ENCODE measurements at places on chromosomes 5 and 9.
A peak's percentile ranks its signal among the peaks of the same experiment; 100 is the strongest.

GRCh38 chr5:1343315-1343751 lies 1.6 kb downstream of the CLPTM1L start:
- no peak for DNase-seq

DNA sequence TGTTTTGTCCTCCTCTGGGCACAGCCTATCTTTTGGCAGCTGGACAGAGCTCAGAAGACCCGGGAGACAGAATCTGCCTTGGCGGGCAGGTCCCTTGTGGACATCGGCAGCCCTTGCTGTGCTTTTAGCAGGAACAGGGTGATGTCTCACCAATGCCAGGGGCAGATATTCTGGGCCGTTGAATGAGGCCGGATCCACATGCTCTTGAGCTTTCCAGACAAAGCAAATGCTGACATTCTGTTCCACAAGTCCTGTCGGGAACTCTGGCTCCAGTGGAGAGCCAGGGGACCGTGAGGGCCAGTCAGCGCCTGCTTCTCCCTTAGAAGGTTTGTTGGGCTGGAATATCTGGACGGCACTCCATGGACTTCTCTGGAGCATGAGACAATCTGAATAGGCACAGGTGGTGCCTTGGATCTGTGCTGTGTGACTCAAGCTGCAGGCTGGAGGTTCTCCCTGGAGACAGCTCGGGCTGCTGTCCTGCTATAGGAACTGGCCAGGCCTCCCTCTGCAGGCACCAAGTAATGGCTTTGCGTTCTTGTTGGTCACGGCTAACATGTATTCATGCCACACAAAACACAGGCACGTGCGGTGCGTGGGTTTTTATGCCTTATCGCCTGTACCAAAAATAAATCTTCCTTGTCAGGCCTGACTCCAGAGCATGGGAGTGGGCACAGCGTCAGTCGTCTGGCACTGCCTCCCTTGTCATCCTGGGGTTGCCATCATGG lies 80.3 kb downstream of the GADD45G start:
- DNase-seq = no peak

GRCh38 chr5:176185133-176185733 lies 53.0 kb upstream of the SIMC1 start:
- no peak for DNase-seq

DNA sequence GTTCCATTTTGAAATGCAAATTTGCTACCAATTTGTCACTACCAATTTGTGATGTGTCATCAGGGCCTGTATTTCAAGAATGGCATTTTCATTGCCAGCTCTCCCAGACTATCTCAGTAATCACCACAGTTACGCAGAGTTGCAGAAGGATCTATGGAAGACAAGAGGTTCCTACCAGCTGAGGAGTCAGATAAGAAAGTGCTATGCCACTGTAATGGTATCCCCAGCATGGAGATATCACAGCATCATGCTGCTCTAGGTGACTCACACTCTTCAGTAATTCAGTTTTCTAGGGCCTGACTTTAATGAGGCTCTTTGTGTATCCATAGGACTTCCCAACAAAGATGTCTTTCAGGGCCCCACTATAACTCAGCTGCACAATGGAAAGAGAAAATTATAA lies 490.3 kb downstream of the ARHGEF28 start:
- no peak for DNase-seq

DNA sequence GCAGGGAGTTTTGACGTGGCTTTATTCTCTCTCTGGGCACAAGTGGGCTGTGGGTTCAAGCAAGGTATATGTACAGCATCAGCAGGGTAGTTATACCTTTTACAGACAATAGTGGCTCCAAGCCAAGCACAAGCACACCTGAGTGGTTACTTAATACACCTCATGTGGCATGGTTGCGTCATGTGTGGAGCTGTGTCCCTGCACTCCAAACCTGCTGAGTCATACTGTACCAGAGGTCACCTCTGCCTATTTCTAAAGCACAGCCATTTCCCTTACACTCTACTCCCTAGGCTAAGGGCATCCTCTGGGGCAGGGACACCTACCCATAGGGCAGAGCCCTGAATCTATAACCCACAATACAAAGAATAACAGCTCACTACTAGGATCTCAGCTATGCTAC lies 147.3 kb downstream of the OSTF1 start:
- no peak for DNase-seq

- DNase-seq = no peak
Observed at GRCh38 chr9:16532272-16532671, 338.2 kb downstream of the BNC2 start.

DNA sequence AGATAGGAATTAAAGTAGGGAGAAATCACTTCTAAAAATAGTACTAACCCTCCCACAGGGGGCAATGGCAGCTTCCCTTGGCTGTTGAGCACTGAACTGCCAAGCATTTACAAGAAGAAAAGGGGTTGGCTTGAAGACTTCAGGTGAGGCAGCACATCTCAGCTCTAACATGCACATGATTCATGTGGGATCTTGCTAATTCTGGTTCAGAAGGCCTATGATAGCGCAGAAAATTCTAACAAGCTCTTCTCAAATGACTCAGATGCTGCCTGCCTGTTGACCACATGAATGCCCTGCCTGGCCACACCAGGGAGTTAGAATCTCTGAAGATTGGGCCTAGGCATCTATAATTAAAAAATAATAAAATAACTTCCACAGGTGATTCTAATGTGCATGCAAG lies 22.6 kb downstream of the CD180 start:
- DNase-seq = no peak

- no peak for DNase-seq
Observed at GRCh38 chr5:145203193-145203592, 631.9 kb downstream of the PRELID2 start.

- DNase-seq = no peak
Observed at GRCh38 chr5:168691891-168692290, 112.7 kb upstream of the PANK3 start.

GRCh38 chr9:37963936-37964739 lies 60.2 kb upstream of the SLC25A51 start:
- DNase-seq = no peak

DNA sequence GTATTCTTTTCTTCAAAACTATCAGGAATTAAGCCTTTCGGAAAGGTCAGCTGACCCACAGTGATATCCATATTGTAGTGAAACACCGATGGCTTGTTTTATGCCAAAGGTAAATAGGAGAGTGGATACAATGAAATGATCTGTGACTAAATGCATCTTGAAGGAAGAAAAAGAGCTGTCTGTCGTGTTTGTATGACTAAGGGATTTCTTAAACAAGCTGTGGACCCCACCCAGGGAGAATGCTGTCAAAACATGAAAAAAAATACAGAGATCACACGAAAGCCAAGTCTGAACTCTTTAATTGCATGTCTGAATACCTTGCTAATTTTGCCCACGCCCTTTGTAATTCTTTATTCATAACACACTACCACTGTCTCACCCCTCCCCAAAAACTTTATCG lies 286.4 kb upstream of the WWC1 start:
- no peak for DNase-seq

DNA sequence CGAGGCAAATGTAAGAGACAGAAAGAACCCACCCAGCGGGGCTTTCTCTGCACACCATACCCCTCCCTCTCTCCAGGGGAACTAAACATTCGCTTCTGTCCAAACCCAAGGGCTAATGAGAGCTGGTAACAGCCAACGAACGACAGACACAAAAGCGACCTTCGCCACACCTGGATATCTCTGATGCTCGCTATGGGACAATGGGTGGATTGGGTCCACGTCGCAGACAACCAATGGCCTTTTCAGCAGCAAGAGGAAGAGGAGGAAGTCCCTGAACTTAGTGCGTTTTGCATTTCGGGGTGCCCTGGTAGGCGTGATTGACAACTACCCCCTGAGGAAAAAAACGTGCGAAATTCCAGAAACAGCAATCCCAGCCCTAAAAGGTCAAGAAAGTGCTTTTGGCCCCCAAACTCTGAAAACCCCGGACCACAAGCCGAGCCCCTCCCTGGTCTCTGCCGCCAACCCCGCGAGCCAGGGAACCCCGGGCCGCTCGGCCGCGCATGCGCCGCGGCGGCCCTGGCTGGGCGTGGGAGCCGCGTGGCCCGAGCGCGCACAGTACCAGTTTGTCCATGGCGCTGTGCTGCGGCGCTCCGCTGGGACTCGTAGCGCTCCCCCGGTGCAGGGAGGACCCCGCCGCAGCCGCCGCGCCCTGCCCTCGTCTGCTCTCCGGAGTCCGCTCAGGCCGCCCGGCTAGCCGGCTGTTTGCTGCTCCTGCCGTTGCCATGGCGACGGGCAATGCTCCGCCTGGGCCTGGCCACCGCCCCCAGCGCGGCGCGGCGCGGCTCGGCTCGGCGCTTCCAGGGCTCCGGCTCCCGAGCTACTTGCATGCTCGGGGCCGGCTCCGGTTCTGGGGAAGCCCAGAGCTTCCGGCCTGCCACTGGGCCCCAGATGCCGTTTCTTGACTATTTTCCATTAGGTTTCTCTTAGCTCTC lies 66.9 kb upstream of the DNAH5 start:
- DNase-seq = peak; percentile 95

DNA sequence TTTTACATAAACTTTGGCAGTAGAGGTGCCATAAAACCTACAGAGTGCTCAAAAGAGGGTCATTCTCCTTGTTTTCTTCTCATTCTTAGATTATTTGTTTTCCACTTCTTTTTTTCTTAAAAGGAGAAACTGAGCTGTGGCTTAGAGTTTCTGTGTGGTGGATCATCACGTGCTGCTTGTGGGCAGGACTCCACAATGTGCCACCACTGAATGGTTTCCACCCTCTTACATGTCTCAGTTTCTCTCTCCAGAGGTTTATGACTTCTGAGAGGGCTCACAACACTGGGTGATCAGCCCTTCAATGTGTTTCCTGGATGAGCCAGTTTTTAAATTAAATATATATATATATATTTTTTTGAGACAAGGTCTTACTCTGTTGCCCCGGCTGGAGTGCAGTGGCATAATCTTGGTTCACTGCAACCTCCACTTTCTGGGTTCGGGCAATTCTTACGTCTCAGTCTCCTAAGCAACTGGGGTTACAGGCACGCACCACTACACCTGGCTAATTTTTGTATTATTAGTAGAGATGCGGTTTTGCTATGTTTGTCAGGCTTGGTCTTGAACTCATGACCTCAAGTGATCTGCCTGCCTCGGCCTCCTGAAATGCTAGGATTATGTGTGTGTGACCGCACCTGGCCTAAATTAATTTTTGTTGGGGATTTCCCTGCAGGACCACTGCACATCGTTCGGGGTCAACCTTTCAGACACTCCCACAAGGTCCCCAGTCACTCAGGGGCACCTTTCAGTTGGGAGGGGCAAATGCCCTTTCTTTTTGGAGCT lies 3.1 kb upstream of the UNC13B start:
- no peak for DNase-seq

GRCh38 chr9:113966394-113966793 lies 90.3 kb downstream of the ZNF618 start:
- no peak for DNase-seq

DNA sequence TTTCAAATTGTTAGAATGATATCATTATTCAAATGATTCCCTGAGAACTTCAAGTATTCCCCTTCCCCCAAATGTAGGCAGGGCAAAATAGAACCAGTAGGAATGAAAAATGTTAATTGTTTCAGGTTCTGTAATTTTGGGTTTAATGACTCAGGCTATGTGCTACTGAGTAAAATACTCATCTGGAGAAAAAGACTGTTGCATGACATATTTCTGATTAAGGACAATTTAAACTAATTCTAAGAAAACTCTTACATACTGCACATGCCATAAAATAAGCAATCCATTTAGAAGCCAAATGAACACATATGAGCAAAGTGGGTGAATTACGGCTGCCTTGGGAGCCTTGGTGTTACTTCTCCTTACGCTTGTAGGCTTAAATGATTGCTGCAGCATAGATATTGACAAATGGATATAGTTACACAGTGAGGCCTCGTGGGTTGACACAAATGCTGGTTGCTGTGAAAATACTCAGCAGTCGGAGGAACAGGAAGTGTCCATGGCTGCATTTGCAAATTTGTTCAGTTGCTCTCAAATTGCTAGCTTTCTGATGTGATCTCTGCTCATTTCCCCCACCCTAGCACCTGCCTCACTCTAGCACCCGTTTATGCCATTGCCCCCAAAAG lies 174.9 kb upstream of the DMAC1 start:
- no peak for DNase-seq

GRCh38 chr9:123072407-123072995 lies 39.0 kb downstream of the GPR21 start:
- no peak for DNase-seq

GRCh38 chr5:9283021-9283420 lies 262.9 kb downstream of the SEMA5A start:
- no peak for DNase-seq

GRCh38 chr5:78544561-78545201 lies 103.9 kb downstream of the LHFPL2 start:
- no peak for DNase-seq

- DNase-seq = no peak
Observed at GRCh38 chr5:44875661-44876605, 67.2 kb downstream of the MRPS30 start.

DNA sequence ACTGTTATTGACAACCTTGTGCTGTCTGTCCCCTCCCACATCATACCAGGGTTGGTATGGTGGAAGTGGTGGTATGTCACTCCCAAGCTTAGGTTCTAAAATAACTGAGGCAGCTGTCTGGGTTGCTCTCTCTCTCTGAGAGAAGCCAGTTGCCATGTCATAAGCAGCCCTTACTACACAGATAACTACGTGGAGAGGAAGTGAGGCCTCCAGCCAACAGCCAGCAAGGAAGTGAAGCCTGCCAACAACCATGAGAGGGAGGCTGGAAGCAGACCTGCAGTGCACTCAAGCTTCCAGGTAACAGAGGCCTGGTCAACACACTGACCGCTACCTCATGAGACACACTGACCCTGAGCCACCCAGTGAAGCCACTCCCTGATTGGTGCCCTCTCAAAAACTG lies 18.6 kb downstream of the CTNNAL1 start:
- no peak for DNase-seq

- no peak for DNase-seq
Observed at GRCh38 chr5:33938507-33938796, 2.3 kb downstream of the RXFP3 start.

- DNase-seq = no peak
Observed at GRCh38 chr5:106476630-106477029, 1194.1 kb downstream of the EFNA5 start.

DNA sequence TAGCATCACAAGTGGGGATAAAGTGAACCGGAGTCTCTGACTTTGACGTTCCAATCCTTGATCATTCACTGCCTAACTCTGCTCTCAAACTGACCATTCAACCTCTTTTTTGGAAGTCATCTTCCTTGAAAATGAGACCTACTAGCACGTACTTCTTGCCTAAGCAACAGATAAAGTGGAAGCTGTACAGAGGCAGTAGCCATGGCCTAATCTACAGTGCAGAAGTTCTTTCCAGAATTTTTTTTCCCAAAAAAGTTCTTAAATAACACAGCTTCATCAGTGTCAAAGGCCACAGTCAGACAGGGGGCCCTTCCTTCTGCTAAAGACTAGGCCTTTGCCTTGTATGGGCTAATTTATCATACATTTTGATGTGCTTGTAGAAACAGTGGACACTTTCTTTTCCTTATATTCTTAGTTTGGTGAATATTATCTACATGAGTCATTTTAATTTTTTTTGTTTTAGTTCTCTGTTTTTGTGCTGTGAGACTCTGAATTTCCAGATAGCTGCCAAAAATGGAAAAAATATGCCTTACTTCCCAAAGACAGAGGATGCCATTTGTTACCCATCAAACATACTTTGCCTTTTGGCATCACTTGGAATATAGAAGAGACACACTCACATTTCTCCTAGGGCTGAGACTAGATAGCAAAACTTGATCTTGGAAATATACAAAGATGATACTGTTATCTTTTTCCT lies 96.3 kb upstream of the VCAN start:
- DNase-seq = no peak

Data from NCI-H187 (cell line).